Activated naive CD4-positive, alpha-beta T cell treated with anti-CD3 and anti-CD28 coated beads, Interleukin-2, amount 50 U/mL, for 16 hours (primary cell): ENCODE measurements at places on chromosomes 7 and 10.

GRCh38 chr10:68955355-68955831, 577 bp upstream of the DDX21 start:
- DNase-seq, result peak; percentile 31

DNA sequence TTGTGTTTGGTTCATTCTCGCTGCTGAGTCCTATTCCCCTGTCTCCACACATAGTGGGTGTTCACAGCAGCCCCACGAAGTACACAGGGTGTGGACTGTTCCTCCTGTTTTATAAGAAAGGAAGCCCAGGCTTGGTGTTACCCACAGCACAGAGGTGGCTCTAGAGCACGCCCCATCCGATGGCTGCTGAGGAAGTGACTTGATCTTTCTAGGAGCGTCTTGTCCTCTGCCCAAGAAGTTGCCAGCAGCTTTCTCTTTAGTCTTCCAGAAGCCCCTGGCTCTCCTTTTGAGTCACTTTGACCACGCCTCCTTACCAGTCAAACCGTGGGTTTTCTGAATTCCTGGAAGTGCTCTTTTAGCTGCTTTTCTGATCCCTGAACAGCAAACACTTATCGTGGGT, 94.0 kb downstream of the GRK5 start:
- DNase-seq, result peak; percentile 62

- no peak for DNase-seq
Measured at GRCh38 chr7:152871678-152872060, 112.1 kb downstream of the ACTR3B start.

DNA sequence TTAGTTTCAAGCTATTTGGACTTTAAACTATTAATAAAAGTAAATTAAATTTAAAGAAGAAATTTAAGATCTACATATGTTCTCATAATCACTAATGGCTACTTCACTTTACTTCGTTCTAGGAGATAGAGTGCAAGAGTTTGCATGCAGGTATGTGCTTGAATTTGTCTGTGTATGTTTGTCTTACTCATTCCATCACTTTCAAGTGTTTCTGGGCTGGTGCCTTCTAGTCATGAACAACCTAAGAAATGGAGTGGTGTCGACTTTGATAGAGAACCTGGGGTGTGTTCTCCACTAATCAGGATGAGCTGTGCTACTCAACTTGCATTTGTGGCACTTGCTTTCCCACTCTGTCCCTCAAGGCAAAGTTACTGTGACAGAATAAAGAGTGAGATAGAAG, 169.9 kb downstream of the KCND2 start:
- no peak for DNase-seq

DNA sequence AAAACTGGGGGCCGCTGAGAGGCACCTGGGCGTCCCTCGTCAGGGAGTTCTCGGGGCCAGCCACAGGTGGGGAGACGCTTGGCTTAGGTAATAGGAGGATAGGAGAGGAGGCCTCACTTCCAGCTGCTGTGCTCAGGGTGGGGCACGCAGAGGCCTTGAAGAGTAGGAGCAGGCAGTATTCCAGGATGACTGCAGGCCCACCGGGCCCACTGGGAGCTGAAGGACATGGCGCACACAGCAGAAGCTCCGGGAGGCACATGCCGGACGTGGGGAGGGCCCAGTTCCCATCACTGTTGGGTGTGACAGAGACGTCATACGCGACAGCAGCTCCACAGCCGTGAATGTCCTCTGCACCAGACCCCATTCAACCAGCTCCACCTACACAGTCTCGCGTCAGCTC, 22.0 kb upstream of the PDGFA start:
- DNase-seq, result no peak

- peak; percentile 42 for DNase-seq
Measured at GRCh38 chr7:155644971-155645509, 579 bp downstream of the RBM33 start.

DNA sequence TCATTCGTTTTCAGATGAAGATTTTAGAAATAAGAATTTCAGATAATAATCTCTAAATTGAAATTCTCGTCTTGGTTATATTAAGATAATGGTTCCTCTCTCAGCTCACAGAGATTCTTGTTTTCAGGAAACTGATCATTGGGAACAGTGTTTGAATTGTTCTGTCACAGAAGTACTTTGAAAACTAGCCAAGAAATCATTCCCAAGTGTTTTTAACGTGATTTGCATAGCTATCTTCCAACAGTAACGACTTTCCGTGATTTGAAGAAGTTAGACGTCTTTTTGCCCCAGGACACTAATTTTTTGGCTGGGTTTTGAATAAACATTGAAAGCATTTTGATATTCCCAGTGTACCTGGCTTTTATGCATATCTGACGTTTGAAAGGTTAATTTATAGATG, 116.0 kb downstream of the CDCA7L start:
- DNase-seq, result no peak

- DNase-seq, result no peak
Measured at GRCh38 chr10:102413053-102413705, 5.4 kb downstream of the PSD start.

DNA sequence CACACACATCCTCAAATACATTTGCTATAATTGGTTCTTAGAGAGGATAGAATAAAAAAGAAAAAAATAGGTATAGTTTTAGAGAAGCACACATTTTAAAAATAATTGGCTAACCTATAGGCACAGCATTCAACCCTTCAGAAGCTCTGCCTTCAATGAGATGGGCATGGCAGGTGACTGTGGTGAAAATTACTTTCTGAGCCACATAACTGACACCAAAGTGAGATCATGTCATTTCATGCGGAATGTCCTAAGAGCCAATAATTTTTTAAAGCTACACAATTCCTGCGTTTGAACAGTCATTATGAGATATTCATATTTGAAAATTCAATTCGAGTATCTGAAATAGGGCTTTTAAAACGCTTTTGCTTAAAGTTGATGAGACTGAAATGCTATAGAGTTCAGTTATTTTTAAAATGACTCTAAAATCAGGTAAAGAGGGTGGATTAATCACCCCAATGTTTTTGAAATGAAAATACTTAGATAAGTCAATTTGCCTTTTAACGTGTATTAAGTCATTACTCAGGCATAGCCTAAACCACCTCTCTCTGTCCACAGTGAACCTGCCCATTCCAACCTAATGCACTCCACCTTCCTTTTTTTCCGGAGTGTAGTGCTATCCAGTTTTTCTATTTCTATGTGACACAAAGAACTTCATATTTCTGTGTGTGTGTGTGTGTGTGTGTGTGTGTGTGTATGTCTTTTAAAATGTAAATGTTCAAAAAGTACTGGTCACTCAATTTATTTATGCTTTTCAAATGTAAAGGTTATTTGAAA, 6.1 kb downstream of the RELN start:
- DNase-seq, result no peak

- no peak for DNase-seq
Measured at GRCh38 chr7:151452680-151453325, 12.9 kb upstream of the CRYGN start.

DNA sequence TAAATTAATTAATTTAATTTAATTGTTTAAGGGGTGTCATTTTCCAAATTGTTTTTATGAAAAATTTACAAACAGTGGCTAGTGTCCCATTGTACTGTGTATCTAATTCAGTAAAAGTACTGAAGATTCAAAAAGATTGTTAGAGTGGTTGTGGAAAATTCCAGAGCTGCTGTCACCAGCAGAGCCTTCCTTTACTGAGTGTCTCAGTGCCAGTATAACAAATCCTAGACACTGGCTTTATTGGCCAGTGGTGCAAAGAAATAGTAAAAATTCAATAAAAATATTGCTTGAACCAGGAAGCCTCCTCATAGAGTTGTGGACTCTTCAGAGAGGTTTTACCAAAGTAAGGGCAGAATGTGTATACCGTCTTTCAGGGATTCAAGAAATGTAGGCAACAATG, 23.1 kb upstream of the HERPUD2 start:
- DNase-seq, result no peak

- DNase-seq, result no peak
Measured at GRCh38 chr10:34121781-34122622, 693.1 kb downstream of the PARD3 start.

- no peak for DNase-seq
Measured at GRCh38 chr7:106620676-106621075, 40.3 kb downstream of the CCDC71L start.

DNA sequence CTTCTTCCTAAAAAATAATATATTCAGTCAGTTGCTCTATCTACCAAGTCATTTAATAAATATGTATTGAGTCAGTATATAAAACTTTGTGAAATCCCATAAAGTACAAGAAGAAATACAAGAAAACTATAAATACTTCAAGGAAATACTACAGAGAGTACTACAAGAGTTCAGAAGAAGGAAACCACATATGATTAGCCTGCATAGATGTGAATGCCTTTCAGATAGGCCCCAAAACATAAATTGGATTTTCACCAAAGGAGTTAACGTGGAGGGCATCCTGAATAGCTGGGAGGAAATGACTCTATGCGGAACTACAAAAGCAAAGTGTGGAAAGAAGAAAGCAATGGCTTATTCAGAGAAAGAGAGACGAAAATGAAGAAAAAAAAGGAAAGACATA, 120.1 kb downstream of the LRRN3 start:
- no peak for DNase-seq

- no peak for DNase-seq
Measured at GRCh38 chr7:152351168-152351567, 84.6 kb downstream of the KMT2C start.

GRCh38 chr10:22325272-22326144, 4.6 kb downstream of the BMI1 start:
- DNase-seq, result peak; percentile 61

- DNase-seq, result peak; percentile 74
Measured at GRCh38 chr10:133335246-133336117, 1.2 kb downstream of the CALY start.

GRCh38 chr7:129394982-129395914, 39.0 kb upstream of the STRIP2 start:
- no peak for DNase-seq

DNA sequence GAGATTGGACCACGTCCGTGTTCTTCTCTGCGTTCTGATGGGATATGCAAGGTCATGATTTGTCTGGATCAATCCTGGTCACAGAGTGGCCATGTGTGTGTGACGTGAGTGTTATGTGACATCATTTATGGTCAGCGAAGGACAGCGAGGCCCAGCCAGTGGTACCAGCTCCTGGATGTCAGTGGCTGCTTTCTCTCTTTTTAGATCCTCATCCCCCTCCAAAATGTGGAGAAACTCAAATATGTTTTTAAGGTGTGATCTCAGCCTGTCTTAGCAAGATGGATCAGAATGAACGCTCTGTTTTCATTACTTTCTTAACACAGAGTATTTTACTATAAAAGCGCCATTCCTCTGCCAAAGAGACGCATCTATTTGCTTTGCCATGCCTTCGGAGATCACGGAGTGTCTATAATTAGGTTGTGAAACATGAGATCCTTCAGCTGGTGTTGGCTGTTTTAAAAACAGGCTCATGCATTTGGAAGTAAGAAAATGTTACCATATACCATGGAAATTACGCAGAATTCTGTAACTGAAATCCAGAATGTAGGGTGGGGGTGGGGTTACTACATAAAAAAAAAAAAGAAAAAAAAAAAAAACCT, 245.5 kb upstream of the TCERG1L start:
- DNase-seq, result no peak

- DNase-seq, result peak; percentile 74
Measured at GRCh38 chr7:45917658-45918057, 3.4 kb downstream of the IGFBP3 start.

- DNase-seq, result no peak
Measured at GRCh38 chr7:28955718-28956607, 2.2 kb downstream of the TRIL start.

DNA sequence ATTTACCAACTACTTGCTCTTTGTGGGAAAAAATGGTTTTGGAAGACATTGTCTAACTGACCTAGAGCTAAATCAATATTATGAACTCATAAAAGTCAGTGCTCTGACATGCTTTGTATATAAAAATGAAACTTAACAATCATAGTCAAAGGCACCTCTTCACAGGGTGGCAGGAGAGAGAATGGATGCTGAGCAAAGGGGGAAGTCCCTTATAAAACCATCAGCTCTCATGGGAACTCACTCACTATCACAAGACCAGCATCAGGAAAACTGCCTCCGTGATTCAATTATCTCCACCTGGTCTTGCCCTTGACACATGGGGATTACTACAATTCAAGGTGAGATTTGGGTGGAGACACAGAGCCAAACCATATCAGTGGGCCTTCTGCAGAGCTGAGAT, 417.6 kb upstream of the AUTS2 start:
- DNase-seq, result no peak

DNA sequence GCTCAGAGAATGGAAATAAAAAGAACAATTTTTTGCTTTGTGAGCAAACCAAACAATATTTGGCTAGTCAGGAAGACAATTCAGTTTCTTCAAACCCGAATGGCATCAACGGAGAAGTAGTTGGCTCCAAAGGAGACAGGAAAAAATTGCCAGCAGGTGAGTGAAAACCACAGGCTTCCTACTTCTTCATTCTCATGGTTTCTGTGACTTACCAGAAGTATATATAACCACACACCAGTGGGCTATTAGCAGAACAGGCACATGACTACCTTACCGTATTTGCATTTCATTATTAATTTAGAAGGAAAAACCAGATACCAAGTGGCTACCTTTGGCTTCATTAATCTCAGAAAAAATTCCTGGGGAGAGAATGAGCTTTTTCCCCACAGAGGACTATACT, 8.8 kb downstream of the TDRD1 start:
- no peak for DNase-seq

- no peak for DNase-seq
Measured at GRCh38 chr10:124251317-124252065, 158.1 kb upstream of the CHST15 start.

GRCh38 chr10:102450124-102450373, 1.3 kb downstream of the C10orf95 start:
- no peak for DNase-seq

DNA sequence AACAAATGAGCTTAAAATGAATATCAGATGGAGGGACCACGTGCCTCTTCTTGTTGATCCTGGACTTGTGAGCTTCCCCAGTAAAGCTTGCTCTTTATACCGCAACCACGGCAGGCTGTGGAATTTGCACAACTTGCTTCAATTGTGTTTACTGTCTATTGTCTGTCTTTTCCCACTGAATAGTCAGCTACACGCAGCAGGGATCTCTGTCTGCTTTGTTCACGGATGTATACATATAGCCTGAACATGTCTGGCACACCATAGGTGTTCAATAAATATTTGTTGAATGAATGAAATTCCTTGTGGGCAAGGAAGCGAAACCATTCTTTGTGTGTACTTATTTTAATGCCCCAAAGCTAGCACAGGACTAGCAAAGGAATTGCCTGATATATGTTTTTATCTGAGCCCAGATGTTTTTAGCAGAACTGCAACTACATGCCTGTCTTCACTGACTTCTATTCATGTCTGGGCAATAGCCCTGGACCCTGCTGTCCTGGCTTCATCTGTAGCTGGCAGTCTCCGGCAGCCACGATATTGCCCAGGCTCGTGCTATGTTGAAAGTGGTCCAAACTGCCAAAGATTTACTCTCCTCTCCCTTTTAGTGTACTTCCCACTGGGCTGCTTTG, 29.9 kb upstream of the IFRD1 start:
- no peak for DNase-seq
